Natural killer cell treated with Interleukin-12 subunit alpha and Interleukin-12 subunit beta and Interleukin-15 and Interleukin-18, amount 100 ng/mL, for 72 hours (primary cell): ENCODE measurements at places on chromosomes 6 and 20. TPM values are rescaled to one million over a fixed set of nuclear protein-coding genes. Genes with fewer than 3 reads are reported as not detected.

- no peak for DNase-seq
Measured at GRCh38 chr20:3705491-3705969, 6.9 kb downstream of the SIGLEC1 start.

The C20orf202 gene
- total RNA-seq: not detected

DNA sequence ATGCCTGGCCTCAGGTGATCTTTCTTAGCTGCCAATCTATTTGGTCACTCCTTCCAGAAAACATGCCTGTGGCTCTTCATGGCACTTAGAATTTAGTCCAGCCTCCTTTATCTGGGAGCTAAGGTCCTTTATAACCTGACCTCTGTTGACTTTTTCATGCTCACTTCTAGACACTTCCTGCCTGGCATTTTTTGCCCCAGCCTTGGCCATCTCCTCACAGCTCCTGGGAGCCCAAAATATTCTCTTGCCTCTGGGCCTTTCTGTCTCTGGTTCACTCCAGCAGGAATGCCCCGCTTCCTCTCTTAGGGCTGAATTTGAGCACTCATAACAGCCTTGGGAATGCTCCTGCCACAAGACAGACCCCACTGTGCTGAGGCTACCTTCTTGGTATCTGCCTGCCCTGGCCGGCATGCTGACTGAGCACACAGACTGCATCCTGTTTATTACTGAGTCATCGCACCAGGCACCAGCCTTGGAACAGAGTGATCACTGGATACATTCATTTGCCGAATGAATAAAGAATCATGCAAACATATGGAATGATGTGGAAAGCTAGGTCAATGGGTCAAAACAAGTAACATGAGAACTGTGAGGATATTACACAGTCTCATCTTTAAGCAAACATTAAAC lies 5.8 kb upstream of the EEF1E1 start:
- DNase-seq: no peak

GRCh38 chr6:6741264-6741663 lies 152.7 kb downstream of the LY86 start:
- DNase-seq: no peak

DNA sequence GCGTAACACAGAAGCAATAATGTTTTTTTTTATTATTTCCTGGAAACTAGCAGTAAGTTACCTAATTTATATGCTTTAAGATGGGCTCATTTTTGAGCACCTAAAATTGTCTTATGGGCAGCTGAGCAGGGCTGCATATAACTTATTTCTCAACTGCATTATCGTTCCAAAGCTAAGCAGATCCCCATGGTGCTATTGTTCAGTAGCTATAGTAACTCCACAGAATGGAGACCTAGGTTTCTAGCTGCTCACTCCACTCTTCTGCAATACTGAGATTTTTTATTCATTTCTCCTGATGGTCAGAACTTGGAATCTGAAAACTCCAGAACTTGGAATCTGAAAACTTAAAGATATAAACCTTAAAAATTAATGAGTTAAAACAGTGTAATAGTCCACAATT lies 18.7 kb downstream of the CRISP1 start:
- DNase-seq: no peak

DNA sequence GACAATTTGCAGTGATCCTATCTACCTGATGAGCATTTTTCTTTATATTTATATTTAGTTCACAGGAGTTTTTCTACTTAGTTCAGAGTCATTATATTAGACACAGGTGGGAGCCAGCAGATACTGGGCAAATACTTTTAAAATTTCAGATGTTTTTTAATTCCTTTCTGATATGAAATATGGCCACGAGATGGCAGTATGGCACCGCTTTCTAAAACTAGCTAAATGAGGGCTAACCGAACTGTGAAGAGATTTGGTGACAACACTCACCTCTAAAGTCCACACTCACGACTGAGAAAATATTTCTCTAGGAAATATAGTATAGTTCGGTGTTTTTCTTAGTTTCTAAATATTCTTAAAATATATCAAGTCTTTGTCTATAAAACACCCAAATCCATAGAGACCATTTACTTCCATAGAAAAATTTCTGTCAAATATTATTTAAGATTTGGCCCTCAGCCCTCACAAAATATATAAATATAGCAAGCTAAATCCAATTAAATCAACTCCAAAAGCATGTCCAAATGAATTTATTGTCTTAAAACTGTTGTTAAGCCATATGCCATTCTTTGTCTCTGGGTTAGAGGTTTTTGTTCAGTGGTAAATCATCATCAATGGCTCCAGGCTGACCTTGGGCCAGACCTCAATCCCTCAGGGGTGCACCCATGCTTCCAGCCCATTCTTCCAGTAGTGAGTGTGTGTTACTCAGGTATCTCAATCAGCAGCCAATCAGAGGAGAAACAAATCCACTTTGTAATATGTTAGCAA lies 63.6 kb downstream of the HUS1B start:
- DNase-seq: peak; percentile 78

The PI3 gene
- not detected for total RNA-seq

The WFDC10B gene
- total RNA-seq: not detected

The LAMA5 gene
- 1.5 TPM for total RNA-seq

The NKX2-2 gene
- total RNA-seq: not detected

The CST9 gene
- total RNA-seq: not detected

The CCN5 gene
- not detected for total RNA-seq

The OR12D3 gene
- total RNA-seq: not detected

- no peak for DNase-seq
Measured at GRCh38 chr6:167826896-167827582, at the start of gene AFDN. TSS of gene AFDN (plus strand) at chr6:167826911. CDS start at chr6:167827133, 222 bp downstream.

DNA sequence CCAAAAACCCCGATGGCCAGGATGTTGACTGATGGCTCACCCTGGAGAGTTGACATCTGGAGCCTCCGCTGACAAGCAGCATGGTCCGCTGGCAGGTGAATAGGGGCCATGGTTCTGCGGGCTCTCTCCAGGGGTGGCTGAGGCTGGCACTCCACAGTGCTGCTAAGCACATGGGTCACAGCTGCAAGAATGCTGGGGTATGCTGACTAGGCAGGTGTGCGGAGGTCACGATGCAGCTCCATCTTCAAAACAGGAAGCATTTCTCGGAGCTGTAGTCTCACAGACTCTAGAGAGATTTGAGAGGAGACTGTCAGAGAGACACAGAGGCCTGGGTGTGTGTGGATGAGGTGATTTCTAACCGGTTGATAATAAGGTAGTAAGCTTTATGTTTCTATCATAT lies 341.6 kb downstream of the NRN1 start:
- DNase-seq: no peak

The ID1 gene
- total RNA-seq: 0.52 TPM

The SLC4A11 gene
- 1.9 TPM for total RNA-seq

- DNase-seq: no peak
Measured at GRCh38 chr20:25043499-25044260, 14.3 kb downstream of the ACSS1 start.

DNA sequence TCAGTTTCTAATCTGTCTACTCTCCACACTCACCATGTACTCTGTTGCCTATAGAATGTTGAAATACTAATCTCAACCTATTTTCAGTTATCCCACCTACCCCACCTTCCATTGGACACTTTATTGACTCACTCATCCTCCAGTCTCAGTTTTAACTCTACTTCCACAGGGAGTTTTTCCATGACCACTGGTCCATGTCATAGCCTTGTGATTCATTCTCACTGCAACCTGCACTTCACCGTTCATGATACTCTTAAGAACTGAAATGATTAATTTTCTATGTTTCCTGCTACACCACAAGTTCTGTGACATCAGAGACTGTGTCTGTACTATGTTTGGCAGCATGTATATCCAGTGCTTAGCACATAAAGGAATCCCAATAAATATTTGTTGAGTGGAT lies 122.8 kb upstream of the HSF2 start:
- DNase-seq: no peak

- DNase-seq: no peak
Measured at GRCh38 chr20:63312273-63312672, 19.3 kb downstream of the COL20A1 start.

- DNase-seq: no peak
Measured at GRCh38 chr6:135210632-135211305, 29.7 kb downstream of the MYB start.

DNA sequence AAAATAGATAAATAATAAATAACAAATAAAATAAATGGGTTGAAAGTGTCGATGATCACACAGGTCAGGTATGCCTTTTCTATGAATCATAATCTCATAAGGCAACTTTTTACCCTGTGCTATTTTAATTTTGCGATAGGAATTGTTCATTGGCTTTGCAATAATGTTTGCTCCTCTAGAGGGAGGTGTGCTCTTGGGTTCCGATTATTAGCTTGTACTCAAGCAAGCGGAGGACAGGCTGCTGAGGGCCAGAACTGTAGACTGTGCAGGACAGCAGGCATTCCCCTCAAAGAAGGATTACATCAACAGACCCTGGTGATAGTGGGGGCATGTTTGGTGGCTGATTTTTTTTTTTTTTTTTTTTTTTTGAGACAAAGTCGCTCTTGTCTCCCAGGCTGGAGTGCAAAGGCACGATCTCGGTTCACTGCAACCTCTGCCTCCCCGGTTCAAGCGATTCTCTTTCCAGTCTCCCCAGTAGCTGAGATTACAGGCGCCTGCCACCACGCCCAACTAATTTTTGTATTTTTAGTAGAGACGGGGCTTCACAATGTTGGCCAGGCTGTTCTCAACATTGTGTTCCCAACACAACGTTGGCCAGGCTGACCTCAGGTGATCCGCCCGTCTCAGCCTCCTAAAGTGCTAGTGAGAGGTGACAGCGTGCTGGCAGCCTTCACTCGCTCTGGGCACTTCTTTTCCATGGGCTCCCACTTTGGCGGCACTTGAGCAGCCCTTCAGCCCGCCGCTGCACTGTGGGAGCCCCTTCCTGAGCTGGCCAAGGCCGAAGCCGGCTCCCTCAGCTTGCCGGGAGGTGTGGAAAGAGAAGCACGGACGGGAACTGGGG lies 35.6 kb downstream of the RIOK1 start:
- DNase-seq: no peak

GRCh38 chr6:44646355-44646754 lies 258.8 kb downstream of the CDC5L start:
- DNase-seq: no peak

DNA sequence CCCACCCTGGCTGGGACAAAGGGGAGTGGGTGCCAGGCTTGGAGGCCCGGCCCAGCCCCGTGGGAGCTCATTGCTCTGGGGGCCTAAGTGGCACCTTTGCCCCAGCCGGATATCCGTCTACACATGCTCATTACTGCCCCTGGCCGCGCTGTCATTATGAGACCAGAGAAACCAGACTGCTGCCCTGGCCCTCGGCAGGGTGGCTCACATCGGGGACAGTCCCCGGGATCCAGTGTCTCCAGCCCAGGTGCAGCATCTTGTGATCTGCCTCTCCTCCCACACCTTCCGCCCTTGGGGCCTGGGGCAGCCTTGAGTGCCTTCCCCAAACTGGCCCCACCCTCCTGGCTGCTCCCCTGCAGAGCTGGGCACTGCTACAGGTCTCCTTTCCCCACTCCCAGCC lies 4.9 kb downstream of the SRMS start:
- DNase-seq: no peak

DNA sequence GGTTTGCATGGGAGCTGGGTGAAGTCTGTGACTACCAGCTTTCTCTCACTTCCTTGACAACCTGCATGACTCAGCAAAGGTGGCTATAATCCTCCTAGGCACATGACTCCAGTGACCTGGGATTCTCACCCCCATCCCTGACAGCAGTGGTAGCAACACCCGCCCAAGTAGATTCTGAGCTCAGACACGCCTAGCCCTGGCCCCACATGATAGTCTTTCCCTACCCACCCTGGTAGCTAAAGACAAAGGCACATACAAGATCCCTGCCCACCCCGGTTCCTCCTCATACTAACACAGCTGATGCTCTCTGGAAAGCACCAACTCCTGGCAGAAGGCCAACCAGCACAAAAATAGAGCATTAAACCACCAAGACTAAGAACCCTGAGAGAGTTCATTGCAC lies 25.9 kb upstream of the CRISP1 start:
- no peak for DNase-seq

DNA sequence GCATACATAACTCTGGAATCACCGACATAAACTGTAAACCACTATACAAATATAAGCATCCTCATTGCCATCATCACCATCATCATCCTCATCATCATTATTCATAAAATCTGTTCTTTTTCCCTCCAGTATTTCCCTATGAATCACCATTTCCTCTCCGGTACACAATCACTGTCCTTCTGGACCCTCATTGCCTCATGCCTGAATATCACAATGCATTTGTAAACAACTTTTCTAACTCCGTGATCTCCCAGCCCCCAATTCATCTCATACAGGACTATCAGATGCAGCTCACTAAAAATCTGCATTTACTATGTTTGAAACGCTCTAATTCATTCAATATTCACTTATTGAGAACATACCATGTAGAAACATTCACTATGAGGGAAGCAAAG lies 339.7 kb downstream of the TBC1D32 start:
- no peak for DNase-seq

- DNase-seq: no peak
Measured at GRCh38 chr6:72739368-72739779, 117.5 kb downstream of the KCNQ5 start.

DNA sequence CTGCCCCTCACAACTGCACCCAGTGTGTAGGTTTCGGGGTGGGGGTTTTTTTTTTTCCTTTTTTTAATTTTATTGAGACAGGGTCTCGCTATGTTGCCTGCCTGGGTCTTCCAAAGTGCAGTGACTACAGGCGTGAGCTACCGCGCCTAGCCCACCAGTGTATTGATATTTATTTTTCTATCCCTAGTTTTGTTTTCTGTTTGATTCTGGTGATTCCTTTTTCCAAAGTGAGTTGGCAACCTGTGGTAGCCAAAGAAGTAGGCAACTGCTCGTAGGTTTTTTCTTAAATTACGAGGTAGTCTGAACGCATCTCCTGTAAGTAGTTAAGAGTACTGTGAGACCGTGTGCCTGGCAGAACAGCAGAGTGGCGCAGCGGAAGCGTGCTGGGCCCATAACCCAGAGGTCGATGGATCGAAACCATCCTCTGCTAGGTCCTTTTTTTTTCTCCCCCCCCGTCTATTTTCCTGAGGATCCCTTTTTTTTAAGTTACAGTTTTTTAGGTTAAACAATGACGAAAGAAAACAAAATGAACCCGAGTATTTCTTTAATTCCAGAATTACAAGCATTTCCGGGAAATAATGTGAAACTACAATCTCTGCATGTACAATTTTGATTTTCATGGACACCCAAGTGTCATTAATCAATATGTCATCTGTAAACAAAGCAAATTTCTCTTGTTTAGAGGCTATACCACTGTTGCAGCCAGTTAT lies 78.7 kb upstream of the BTN3A2 start:
- peak; percentile 78 for DNase-seq

- no peak for DNase-seq
Measured at GRCh38 chr6:2147766-2148448, 97.5 kb downstream of the GMDS start.

- no peak for DNase-seq
Measured at GRCh38 chr6:26170181-26170580, 83.0 kb downstream of the HFE start.
